ENCODE measurements at places on chromosomes 12 and 14.

DNA sequence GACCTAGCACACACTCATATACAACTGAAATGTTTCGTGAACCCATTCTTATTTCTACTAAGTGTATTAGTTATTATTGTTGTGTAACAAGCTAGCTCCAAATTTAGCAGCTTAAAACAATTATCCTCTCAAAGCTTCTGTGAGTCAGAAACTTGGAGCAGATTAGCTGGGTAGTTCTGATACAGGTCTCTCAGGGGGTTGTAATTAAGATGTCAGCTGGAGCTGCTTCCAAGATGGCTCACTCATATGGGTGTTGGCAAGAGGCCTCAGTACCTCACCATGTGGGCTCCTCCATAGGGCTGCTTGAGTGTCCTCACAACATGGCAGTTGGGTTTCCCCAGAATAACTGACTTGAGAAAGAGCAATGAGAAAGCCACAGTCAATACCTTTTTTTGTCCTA lies 9.8 kb downstream of the GPR135 start:
- DNase-seq = no peak
- H3K27me3 ChIP-seq = no peaks in the 10 kb centered on the region
- no peak overlapping the region for H3K4me3 ChIP-seq
- no peak overlapping the region for H3K27ac ChIP-seq
- H3K36me3 ChIP-seq = no peaks in the 10 kb centered on the region

DNA sequence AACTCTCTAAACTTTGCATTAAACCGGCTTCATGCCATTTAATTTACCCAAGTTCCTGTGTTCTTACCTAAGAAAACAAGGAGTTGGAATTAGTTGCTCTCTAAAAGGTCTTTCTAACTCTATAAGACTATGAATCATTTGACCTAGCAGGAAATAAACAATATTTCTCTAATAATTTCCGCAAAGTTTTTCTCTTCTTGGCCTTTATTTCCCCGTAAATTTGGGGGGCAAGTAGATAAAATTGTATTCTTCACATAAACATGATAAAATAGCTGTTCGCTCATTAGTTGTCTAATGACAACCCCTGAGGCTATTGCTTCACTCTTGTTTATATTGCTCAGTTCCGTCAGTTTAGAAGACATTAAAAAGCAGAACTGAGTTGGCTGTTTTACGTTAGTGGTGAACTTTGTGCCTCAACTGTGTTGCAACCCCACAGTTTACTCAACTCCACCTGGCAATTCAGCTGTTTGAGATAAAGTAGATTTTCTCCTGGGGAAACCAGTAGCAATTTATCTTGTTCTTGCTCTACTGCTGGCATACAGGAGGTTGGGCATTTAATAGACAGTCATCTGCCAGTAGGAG lies 74.7 kb downstream of the BTG1 start:
- no peaks in the 10 kb centered on the region for H3K36me3 ChIP-seq
- peak overlapping the region; percentile 69 for H3K27ac ChIP-seq
- no peaks in the 10 kb centered on the region for H3K27me3 ChIP-seq

GRCh38 chr12:62481843-62482540 lies 15.4 kb downstream of the MON2 start:
- H3K4me3 ChIP-seq = no peak overlapping the region
- peaks cover 9% of the 10 kb centered on the region for H3K36me3 ChIP-seq

DNA sequence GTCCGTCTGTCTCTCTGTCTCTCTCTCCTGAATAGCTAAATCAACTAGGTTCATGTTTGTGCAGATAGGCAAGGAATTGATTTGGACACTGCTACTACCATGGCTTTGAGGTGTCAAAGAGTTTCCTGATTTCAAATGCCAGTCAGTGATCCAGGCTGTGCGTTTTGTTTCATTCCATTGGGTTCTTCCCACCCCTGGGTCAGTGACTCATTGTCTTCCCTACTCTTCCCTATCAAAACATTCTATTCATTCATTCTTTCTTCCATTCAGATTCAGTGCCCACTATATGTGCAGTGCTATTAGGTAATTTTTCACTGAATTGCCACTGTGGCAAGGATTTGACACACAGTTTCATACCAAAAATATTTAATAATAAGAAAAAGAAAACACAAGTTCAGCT lies 50.4 kb downstream of the RPH3A start:
- H3K4me1 ChIP-seq = no peaks in the 10 kb centered on the region
- DNase-seq = no peak
- H3K36me3 ChIP-seq = no peaks in the 10 kb centered on the region

GRCh38 chr14:59371771-59372170 lies 93.4 kb downstream of the GPR135 start:
- H3K4me3 ChIP-seq = no peak overlapping the region
- H3K27ac ChIP-seq = peak overlapping the region; percentile 57
- DNase-seq = no peak
- H3K36me3 ChIP-seq = peaks cover 14% of the 10 kb centered on the region
- H3K27me3 ChIP-seq = no peaks in the 10 kb centered on the region

DNA sequence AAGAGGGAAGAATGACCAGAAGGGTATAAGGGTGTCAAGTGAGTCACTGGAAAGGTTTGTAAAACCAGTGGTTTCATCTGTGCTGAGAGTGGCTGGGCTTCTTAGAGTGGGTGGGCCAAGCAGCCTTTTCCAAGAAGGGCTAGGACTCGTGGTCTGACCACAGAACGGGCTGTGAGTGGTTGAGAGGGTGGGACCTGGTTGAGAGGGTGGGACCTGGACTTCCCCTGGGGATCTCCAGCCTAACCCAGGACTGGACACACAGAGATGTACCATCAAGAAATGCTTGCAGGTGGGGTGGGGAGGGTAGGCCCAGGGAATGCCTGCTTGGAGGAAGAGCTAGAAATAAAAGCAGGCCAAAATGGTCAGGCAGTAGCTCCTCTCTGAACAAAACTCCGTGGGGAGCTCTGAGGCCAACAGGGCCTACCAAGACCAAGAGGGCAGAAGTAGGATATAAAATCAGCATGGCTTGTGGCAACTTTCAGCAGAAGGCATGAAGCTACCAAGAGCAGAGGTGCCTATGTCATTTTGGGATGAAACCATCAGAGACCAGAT lies 140.5 kb downstream of the FOXN3 start:
- no peak overlapping the region for H3K27ac ChIP-seq
- no peak for DNase-seq
- H3K4me3 ChIP-seq = no peak overlapping the region
- peaks cover 12% of the 10 kb centered on the region for H3K36me3 ChIP-seq

- H3K36me3 ChIP-seq = no peaks in the 10 kb centered on the region
- H3K4me3 ChIP-seq = no peak overlapping the region
- H3K4me1 ChIP-seq = peaks cover 9% of the 10 kb centered on the region
- DNase-seq = no peak
Measured at GRCh38 chr12:62834971-62835547, 99.9 kb downstream of the PPM1H start.

DNA sequence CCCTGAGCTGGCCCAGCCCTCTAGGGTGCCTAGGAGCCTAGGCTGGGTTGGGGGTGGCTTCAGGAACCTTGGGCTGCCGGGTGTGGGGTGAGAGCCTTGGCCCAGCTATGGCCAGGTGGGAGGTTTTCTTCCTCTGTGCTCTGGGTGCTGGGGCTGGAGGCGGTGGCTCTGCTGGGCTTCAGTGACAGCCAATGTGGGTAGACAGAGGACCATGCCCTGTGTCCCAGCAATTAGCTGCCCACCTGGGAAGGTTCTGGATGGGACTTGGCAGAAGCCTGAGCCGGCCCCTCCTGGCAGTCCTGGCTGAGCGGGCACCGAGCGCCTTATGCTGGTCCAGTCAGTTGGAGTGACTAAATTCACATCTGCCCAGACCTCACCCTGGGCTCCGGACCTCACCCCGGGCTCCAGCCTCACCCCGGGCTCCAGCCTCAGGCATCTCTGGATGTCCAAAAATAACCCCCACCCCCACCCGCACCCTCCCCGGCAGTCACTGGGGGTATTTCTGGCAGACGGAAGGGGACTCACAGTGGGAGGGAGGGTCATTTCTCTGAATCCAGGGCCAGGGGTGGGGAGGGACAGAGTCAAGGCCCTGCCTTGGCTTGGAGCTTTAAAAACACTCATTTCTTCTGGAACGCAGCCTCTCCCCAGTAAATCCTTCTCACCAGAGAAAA lies 46.9 kb downstream of the CYP46A1 start:
- H3K27me3 ChIP-seq = no peaks in the 10 kb centered on the region
- H3K36me3 ChIP-seq = no peaks in the 10 kb centered on the region
- DNase-seq = no peak
- H3K27ac ChIP-seq = peak overlapping the region; percentile 56
- peaks cover 20% of the 10 kb centered on the region for H3K4me1 ChIP-seq

- H3K27me3 ChIP-seq = no peaks in the 10 kb centered on the region
- no peaks in the 10 kb centered on the region for H3K36me3 ChIP-seq
- DNase-seq = no peak
Measured at GRCh38 chr12:120798696-120799095, 73.1 kb downstream of the ACADS start.

GRCh38 chr12:93673084-93673483 lies 4.1 kb upstream of the CRADD start:
- H3K4me1 ChIP-seq = no peaks in the 10 kb centered on the region
- H3K27ac ChIP-seq = no peak overlapping the region
- no peak for DNase-seq
- no peak overlapping the region for H3K4me3 ChIP-seq

DNA sequence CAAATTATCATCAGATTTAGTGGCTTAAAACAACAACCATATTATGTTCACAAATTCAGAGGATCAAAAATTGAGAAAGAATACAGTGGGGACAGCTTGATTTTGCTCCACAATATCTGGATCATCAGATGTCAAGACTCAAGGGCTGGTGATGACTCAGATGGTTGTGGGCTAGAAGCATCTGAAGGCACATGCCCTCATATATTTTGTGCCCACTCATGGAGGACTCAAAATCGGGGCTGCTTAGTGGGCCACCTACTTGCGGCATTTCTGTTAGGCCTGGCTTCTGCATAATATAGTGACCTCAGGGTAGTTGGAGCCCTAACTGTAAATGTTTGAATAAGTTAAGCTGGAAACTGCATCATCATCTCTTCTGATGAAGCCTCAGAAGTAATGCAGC lies 584.5 kb downstream of the SLC16A7 start:
- no peak overlapping the region for H3K27ac ChIP-seq
- no peaks in the 10 kb centered on the region for H3K4me1 ChIP-seq
- H3K27me3 ChIP-seq = no peaks in the 10 kb centered on the region
- no peaks in the 10 kb centered on the region for H3K36me3 ChIP-seq

GRCh38 chr12:96698965-96699364 lies 208.1 kb upstream of the NEDD1 start:
- no peaks in the 10 kb centered on the region for H3K27me3 ChIP-seq
- no peak overlapping the region for H3K27ac ChIP-seq
- no peaks in the 10 kb centered on the region for H3K36me3 ChIP-seq
- no peak overlapping the region for H3K4me3 ChIP-seq

DNA sequence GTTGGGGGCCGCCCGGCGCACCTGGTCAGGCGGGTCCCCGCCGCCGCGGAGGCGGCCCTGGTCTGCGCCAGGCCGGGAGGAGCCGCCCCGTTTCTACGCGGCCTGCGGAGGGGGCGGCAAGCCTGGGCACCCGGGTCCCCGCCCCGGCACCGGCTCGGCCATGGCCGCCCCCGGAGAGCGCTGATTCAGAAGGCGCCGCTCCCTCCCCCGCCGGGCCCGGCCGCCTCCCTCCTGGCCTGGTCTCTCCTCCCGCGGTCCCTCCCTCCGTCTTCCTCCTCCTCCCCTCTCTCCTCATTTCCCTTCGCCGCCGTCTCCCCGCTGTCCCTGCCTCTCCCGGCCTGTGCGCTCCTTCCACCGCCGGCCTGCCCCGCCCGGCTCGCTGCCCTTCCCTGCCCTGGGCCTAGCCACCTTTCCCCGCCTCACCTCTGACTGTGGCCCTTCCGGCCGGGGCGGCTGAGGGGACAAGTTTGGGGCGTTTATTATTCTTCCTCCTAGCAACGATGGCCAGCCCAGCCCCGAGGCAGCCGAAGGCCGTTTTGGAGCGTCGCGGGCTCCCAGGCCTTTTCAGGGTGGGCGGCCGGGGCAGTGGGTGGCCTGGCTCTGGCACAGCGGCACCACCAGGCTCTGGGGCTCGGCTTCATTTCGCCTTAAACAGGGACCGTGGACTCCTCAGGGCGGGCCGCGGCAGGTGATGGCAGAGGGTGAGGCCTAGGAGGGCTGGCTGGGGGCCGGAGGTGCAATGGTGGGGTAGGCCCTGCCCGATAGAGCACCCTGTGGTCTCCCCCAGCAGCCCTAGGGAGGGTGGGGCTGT lies 768 bp downstream of the CEP170B start:
- peaks cover 16% of the 10 kb centered on the region for H3K27me3 ChIP-seq
- H3K4me1 ChIP-seq = peaks cover 31% of the 10 kb centered on the region
- peak overlapping the region; percentile 84 for H3K27ac ChIP-seq
- DNase-seq = peak; percentile 77
- peak overlapping the region; percentile 63 for H3K4me3 ChIP-seq

- H3K27ac ChIP-seq = peak overlapping the region; percentile 51
- H3K4me1 ChIP-seq = peaks cover 12% of the 10 kb centered on the region
Measured at GRCh38 chr14:68666899-68667298, 126.0 kb downstream of the ZFP36L1 start.

GRCh38 chr14:29629839-29630238 lies 297.8 kb downstream of the PRKD1 start:
- no peaks in the 10 kb centered on the region for H3K27me3 ChIP-seq
- H3K4me1 ChIP-seq = no peaks in the 10 kb centered on the region
- no peak overlapping the region for H3K27ac ChIP-seq
- peaks cover 6% of the 10 kb centered on the region for H3K36me3 ChIP-seq
- no peak overlapping the region for H3K4me3 ChIP-seq

DNA sequence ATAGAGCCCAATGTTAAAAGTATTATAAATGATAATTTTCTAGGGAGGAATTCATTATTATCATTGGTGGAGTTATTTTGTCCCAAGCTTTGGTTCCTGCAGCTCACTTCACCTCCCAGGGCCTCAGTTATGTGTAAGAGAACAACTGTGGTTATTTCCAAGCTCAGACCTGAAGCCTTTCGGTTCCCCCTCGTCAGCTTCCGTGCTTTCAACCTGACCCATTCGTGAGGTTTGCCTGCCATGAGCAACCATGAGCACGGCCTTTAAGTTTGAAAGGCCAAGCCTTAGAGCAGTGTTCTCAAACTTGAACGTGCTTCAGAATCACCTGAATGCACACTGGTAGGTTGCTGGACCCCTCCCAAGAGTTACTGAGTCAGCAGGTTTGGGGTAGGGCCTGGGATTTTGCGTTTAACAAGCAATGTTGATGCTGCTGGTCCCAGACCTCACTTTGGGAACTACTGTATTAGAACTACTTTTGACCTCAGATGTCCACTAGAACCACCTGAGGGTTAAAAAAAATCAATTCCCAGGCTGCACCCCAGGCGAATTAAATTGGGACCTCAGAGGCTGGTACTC lies 133.0 kb upstream of the PRMT8 start:
- no peaks in the 10 kb centered on the region for H3K36me3 ChIP-seq
- no peak overlapping the region for H3K27ac ChIP-seq
- H3K4me3 ChIP-seq = no peak overlapping the region
- peaks cover 8% of the 10 kb centered on the region for H3K27me3 ChIP-seq

- H3K27me3 ChIP-seq = no peaks in the 10 kb centered on the region
- DNase-seq = no peak
- no peak overlapping the region for H3K27ac ChIP-seq
- H3K36me3 ChIP-seq = no peaks in the 10 kb centered on the region
- no peak overlapping the region for H3K4me3 ChIP-seq
Measured at GRCh38 chr12:80044694-80045046, 54.7 kb upstream of the OTOGL start.

- H3K4me3 ChIP-seq = no peak overlapping the region
- DNase-seq = peak; percentile 76
- H3K27me3 ChIP-seq = no peaks in the 10 kb centered on the region
- peaks cover 21% of the 10 kb centered on the region for H3K36me3 ChIP-seq
Measured at GRCh38 chr14:92969871-92970270, 46.9 kb downstream of the CHGA start.

- no peaks in the 10 kb centered on the region for H3K27me3 ChIP-seq
- H3K27ac ChIP-seq = no peak overlapping the region
- H3K36me3 ChIP-seq = no peaks in the 10 kb centered on the region
- no peaks in the 10 kb centered on the region for H3K4me1 ChIP-seq
Measured at GRCh38 chr12:23684121-23684520, 265.3 kb downstream of the SOX5 start.
